ENCODE measurements at places on chromosomes 5 and 9.
A peak's percentile ranks its signal among the peaks of the same experiment; 100 is the strongest.

GRCh38 chr9:109440117-109440515 is 58.0 kb downstream of the PTPN3 start:
- DNase-seq: no peak

DNA sequence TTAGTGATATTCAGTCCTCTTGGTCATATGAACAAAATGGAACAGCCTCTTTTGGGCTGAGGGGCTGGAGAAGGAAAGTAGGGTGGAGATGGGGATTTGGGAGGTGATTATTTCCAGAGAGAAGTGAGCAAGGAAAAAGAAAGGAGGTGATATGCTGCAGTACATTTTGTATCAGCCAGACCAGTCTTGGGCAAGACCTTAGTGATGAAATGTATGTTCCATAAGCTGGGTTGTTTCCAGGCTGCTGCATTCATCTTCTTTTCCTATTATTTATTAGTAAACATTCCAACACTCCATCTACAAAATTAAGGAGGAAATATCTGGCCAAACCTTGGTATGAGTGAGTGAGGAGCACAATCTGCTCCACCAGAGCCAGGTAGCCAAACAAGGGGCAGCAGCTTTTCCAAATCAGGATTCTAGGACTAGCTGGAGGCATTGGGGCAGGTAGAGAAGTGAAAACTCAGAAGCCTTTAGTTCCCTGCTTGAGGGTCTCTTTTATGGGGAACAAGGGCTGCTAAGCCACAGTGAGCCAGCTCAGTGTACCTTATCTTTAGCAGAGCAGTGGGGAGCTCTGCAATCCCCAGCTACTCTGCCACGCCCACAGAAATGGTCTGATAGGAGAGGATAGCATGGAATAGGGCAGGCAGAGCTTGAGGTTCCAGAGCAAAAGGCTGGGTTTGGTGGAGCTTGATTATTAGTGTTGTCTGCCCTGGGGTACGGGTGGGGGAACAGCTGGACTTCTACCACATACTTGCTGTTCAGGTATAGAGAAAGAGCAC is 19.5 kb downstream of the RAD1 start:
- DNase-seq: no peak

DNA sequence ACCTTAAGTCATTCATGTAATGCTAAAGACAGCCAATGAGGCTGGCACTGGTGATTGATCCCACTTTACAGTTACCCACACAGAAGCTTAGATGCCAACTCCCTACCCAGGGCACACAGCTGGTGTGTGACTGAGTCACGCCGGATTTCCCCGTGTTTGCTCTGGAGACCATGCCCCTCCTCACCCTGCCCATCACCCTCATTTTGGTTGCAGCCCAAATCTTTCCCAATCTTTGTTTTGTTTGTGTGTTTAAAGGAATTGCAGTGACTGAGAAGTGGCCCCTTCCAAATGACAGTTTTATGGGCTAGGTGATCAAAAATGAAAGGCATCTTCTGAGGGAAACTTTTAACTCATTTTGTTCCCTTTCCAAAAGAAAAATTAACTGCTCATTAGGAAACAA is 10.9 kb downstream of the FBXL7 start:
- DNase-seq: no peak

GRCh38 chr5:9622971-9623421 is 7.2 kb downstream of the TAS2R1 start:
- DNase-seq: no peak

GRCh38 chr5:36052538-36052937 is 14.1 kb downstream of the UGT3A2 start:
- no peak for DNase-seq

DNA sequence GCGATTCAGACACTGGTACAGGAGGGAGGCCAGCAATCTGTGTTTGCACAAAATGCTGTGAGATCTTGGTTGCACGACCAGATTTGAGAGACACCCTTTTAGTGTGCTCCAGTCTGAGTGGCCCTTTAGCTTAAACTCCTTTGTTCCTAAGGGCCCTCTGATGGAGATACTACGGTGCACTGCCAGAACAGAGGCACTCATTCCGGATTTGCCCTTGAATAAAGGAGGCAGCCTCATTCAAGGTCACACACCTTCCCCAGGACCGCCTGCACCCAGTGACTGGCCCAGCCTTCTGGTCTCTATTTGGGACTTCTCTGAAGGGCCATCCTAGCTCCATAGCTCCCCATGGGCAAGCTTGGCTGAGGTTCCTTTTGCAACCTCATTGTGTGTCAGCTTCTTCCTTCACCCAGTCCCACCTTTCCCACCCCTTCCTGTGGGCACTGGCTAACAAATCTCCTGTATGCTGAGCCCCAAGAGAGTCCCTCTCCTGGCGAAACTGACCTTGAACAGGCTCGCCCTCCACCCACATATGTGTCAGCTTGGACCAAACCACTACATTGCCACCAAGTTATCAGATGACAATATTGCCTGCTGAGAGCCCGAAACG is 191.7 kb downstream of the GABBR2 start:
- no peak for DNase-seq

- peak; percentile 45 for DNase-seq
Measured at GRCh38 chr5:78509884-78510769, 138.4 kb downstream of the LHFPL2 start.

DNA sequence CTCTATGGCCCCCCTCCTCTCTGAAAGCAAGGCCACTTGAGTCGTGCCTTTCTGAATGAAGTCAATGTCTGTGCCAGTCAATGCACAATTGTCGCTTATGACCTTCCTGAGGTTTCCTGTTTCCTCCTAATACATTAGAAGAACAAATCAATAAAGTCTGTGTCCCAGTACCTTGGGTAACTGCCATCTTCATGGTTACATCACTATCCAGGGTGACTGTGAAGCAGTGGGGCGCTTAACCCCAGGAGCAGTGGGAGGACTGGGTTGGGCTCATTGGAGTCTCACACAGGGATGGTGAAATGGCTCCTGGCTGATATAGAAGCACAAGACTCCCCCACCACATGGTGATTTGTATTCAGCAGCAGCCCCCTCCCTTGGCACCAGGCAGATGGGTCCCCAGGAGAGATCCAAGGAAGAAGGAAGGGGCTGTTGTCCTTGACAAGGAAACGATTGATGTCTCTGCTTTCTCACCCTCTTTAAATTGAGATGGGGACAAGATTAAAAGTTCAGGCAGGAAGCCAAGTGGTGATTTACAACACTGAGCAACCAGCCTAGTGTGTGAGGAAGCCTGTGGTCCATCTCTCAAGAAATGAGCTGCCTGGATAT is 261.9 kb upstream of the ZNF462 start:
- no peak for DNase-seq

GRCh38 chr9:133998915-133999595 is 6.9 kb upstream of the VAV2 start:
- DNase-seq: no peak

DNA sequence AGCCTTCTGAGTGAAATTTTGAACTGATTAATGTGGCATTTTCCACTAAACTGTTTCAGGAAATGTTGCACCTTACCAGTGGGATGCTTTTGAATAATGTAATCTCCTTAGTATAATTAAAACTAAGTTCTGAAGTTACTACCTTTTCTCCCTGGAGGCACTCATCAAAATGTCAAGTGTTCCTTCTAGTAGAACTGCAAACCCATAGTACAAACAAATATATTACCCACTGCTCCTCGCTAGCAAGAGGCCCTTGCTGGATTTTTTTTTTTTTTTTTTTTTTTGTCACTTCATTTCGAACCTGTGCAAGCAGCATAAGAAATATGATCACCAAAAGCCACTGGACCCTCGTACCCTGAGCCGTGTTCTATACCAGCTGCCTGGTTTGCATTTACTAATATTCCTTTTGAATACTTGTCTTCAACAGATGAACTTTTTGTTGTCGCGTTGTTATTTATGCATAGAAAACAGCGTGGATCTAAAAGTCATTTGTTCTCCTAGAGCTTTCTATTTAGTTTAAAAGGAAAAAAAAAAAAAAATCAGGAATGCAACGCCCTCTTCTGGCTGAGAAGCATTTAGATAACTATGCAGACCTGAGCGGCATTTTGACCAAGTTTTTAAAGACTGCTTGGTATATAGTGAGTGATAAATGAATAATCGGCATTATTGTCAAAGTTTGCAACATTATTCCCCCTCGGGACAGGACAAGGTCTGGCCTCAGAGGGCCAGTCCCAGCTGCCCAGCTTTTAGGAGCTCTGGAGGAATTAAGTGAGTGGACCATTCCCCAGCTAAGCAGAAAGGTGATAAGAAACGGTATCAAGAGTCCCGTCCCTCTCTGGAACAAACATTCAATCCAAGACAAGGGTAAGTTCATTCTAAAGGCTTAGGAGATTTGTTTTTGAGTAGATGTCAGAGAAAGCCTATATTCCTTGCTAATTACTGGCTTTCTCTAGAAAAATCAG is 162.5 kb upstream of the KIF2A start:
- no peak for DNase-seq

DNA sequence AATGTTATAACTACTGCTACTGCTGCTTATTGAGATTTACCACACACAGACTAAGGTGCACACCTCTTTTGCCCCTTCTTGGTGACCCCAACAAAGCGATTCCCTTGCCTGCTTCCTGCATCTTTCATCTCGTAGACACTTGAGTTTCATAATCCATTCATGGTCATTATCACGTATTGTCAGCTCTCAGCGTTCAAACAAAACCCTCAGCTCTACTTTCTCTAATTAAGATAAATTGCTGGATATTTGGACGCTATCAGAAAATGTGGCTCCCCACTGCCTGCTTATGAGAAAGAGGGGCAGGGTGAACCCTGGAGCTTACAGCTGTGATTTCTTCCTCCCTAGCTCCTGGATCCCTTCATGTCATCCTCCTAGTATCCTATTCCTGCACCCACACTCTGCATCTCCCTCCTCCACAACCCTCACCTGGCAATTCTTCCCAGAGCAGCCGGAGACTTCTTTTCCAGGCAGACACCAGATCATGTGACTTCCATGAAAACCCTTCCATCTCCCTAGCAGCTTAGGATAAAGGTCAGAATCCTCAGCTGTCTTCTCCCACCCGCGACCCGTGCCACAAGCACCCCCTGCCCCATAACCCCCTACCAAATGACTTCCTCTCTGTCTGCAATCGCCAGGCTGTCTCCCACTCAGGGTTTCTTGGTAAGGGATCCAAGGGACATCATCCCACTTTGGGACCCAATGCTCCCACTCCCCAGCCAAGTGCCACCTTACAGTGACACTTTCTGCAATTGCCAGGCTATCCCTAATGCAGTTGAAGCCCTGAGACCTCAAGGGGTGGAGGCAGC is 146.5 kb downstream of the NSG2 start:
- no peak for DNase-seq

DNA sequence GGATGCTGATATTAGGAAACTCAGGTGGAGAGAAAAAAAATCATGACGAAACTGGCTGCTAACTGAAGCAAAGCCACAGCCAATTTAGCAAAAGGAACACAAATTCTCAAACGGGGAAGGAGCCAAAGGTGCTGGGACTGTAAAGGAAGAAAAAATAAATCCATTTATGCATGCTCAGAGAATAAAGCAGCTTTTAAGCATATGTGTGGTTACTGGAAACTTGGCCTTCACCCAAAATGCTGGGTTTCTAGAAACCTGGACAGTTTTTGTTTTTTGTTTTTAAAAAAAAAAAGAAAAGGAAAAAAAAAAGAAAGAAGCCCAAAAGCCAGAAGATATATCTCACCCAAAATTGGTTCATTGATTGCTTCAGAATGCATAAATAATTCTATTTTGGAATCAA is 8.0 kb downstream of the WHRN start:
- DNase-seq: no peak

DNA sequence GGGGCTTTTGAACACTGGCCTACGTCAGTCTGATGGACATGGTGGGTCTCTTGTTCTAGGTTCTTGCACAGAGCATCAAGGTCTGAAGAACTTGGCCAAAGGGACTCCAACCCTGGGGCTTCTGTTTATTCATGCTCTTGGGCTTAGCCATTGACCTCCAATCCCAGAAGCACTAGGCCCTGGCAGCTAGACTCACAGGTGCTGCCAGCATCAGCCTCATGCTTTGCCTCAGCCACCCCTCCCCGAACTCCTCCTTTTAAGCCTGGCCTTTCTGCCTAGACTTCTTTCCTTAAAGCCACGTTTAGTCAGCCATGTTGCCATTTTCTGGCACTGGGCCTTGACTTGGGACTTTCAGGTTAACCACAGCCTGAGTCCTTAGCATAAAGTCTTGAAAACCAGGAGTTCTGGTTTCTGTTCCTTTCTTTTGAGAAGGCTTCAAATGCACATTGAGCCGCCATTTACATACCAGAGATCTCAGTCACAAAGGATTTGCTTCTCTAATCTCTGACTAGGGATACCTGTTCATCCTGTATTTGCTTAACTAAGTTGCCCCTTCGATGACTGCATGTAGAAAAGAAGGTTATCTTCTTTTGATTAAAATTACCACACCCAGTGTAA is 54.7 kb downstream of the ANGPTL2 start:
- DNase-seq: no peak

DNA sequence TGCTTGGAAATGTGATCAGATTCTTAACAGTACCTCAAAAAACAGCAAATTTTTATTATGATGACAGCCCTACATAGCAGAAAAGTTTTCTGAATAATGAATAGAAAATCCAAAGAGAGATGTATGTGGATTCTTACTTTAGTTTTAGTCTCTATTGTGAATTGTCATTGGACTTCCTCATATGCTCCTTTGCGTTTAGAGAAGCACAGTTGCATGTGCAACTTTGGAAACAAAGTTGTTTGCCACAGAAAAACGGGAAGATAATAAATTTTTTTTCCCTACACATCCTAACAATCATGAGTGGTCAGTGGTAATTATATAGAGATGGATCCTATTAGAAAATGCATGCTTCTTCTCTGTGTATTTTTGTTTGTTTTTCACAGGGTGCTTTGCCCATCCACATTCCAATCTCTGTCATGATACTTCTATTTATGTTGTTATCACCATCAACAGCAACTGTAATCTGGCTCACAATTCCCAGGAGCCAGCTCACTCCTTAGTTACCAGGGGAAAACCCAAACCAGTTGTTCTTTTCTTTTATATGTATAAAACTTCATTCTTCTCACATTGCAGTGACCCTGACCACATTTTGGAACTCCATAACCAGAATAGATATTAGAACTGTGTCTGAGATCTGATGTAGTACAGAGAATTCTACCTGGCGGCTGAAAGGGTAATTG is 118.7 kb downstream of the NDUFS4 start:
- no peak for DNase-seq

- no peak for DNase-seq
Measured at GRCh38 chr9:76613150-76613781, 151.0 kb upstream of the PCA3 start.

All from posterior cingulate gyrus (tissue), 11 donors.